Activated T-cell treated with anti-CD3 and anti-CD28 coated beads for 1 hour (primary cell): ENCODE measurements at places on chromosomes 6 and 20.
A peak's percentile ranks its signal among the peaks of the same experiment; 100 is the strongest.

- DNase-seq: peak; percentile 7
Measured at GRCh38 chr6:155314773-155315515, 660 bp upstream of the TFB1M start.

DNA sequence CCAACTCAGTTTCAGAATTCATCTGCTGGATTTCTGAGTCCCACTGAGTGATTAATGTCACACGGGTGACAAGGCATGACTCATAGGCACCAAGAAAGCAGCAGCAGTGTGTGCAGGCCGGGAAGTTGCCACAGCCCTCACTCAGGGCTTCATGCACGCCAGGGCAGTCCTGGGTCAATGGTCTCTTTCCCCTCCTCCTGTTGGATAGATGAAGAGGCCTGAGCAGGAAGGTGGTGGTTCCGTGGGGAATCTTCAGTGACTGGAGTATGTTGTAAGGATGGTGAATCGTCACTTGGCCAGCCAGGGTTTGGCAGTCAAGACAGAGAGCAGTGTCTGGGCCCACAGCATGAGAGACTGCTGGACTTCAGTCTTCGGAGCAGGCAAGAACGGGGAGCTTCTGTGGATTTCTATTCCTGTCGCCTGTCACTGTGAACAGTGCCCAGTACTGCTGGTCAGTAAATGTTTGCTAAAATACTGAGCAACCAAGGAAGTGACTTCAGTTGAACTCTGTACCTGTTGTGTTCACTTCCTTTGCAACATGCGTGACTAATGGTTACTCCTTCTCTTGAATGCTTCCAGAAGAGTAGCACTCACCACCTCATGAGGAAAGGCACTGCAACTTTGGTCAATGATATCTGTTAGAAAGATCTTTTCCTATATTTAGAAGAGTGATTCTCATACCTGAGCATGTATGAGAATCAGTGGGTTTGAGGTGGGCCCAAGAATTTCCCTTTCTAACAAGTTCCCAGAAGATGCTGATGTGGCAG lies 62.0 kb upstream of the CD93 start:
- DNase-seq: no peak

DNA sequence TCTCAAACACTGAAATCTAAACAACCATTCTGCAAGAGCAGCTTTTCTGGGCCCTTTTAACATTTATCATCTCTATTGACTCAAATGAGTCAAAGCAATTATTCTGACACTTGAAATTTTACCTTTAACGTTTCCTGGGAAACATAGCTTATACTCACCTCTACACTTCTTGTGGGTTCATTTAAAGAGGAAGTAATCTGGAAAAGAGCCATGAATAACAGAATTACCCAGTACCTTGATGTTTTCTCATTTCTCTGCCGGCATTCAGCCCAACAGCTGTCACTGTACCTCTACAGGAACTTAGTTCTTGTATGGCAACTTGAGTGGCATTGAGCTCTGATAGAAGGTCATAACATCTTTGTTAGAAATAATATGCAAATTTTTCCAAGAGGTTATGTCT lies 272.2 kb downstream of the KCNQ5 start:
- DNase-seq: no peak

- DNase-seq: no peak
Measured at GRCh38 chr6:12335717-12336116, 45.6 kb downstream of the EDN1 start.

- DNase-seq: no peak
Measured at GRCh38 chr20:45840700-45841198, 7.2 kb downstream of the SNX21 start.

- no peak for DNase-seq
Measured at GRCh38 chr6:54916858-54917257, 70.3 kb downstream of the FAM83B start.

DNA sequence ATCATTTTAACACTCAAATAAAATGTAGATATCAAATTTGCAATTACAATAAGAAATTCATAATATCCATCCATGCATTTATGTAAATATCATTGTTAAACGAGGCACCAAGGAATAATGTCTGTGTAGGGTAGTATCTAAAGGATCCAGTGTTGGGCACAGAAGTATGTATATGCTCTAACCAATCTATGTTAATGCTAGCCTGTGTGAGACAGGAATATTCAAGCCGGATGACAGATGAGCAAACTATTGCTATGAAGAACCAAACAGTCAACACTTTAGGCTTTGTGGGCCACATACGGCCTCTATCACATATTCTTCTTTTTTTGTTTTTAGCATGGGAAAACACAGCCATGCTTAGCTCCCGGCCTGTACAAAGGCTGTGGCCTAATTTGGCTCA lies 45.0 kb downstream of the HUS1B start:
- DNase-seq: no peak

GRCh38 chr6:149864578-149865535 lies 698 bp upstream of the LRP11 start:
- no peak for DNase-seq

GRCh38 chr6:21332660-21333059 lies 260.9 kb upstream of the SOX4 start:
- DNase-seq: no peak

- no peak for DNase-seq
Measured at GRCh38 chr6:43715056-43715788, 27.6 kb upstream of the MRPS18A start.

DNA sequence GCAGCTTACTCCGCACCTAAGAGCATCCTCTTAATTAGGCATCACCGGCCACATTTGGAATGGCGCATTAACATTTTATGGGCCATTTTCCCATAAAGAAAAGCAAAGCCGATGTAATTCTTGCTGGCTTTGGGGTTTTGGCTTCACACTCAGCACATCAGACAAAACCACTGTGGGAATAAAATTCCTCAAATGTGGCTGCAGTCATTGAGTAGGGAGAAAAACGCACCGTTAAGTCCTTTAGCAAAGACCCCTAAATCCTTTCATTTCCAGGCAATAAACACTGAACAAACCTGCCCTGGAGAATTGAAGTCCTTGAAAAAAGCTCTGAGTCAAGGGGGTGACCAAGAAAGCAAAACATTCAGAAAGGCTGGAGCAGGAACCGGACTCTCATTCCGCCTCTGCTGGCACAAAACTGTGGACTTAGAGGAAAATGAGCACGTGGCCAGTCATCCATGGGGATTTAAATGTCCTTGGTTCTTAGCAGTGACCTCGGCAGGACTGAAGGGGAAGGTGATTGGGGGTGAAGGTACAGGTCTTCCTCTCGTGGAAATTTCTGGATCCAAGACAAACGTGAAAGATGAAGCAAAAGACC lies 102.9 kb downstream of the CDH4 start:
- DNase-seq: no peak

DNA sequence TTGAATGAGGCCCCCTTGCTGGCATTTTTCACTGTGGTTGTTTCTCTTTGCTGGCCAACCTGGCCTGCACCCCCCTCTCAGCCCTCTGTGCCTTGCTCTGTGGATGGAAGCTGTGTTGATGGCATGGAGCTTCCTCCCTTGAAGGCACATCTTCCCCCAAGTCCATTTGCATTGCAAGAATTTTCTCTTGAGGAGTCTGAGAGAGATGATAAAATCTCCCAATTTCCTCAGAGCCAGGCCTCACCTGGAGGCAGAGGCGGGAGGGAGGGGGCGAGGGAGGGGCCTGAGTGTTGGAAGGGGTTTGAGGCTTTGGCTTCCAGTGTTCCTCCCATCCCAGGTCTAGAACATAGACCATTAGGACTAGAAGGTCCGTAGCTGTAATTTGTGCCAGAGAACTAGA lies 175.1 kb downstream of the SCP2D1 start:
- DNase-seq: no peak

GRCh38 chr6:88561034-88561953 lies 395.1 kb upstream of the CNR1 start:
- DNase-seq: no peak

DNA sequence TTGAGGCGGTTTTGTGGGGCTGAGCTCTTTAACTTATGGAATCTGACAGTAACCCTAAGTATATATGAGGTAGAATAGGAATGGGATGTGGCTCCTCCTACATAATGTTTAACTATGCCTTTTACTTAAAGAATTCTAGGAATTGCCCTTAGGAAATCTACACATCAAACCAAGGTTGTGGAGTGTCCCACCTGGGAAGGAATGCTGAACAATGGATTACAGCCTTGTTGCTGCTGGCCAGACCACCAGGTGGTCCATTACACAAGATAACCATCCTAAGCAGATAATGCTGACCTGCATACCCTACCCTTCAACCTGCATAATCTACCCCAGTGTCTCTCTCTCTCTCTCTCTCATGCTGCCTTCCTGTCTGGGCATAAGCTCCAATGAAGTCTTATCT lies 35.0 kb upstream of the SLC22A16 start:
- no peak for DNase-seq

- DNase-seq: no peak
Measured at GRCh38 chr6:132750455-132751248, 7.1 kb downstream of the VNN2 start.

GRCh38 chr6:87155842-87156815 lies 764 bp downstream of the ZNF292 start:
- DNase-seq: peak; percentile 22

DNA sequence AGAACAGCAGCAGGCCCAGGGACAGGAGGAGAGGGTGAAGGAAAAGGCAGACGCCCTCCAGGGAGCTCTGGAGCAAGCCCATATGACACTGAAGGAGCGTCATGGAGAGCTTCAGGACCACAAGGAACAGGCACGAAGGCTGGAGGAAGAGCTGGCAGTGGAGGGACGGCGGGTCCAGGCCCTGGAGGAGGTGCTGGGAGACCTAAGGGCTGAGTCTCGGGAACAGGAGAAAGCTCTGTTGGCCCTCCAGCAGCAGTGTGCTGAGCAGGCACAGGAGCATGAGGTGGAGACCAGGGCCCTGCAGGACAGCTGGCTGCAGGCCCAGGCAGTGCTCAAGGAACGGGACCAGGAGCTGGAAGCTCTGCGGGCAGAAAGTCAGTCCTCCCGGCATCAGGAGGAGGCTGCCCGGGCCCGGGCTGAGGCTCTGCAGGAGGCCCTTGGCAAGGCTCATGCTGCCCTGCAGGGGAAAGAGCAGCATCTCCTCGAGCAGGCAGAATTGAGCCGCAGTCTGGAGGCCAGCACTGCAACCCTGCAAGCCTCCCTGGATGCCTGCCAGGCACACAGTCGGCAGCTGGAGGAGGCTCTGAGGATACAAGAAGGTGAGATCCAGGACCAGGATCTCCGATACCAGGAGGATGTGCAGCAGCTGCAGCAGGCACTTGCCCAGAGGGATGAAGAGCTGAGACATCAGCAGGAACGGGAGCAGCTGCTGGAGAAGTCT lies 25.5 kb downstream of the C20orf173 start:
- DNase-seq: no peak
